ENCODE measurements at places on chromosomes 6 and 20. TPM values are rescaled to one million over a fixed set of nuclear protein-coding genes. Genes with fewer than 3 reads are reported as not detected.

MEP1A gene
- not detected for total RNA-seq

SLPI gene
- total RNA-seq = 0.52 TPM

OTOR gene
- not detected for total RNA-seq

ASIP gene
- total RNA-seq = not detected

SYNDIG1 gene
- 1.4 TPM for total RNA-seq

All from smooth muscle cell of the pulmonary artery (primary cell).